ENCODE measurements at places on chromosomes 7 and 10.

DNA sequence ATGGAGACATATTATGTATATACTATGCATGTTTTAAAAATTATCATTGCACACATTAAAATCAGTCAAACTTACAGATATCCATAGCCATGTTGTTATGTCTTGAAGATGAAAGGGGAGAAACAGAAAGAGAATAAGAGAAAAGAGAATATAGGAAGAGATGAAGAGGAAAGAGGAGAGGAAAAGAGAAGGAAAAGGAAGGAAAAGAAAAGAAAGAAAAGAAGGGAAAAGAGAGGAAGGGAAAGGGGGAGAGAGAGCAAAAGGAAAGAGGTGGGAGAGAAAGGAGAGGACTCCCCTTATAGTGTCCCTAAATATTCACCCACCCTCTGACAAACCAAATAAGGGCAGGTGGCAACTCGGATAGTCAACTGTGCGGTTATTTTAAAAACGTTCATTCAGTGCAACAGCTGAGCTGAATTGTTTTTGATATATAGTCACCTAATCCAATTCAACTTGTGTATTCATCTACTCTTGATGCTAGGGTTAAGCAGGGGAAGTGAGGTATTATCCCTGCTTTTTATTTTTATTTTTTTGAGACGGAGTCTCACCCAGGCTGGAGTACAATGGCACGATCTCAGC, 14.6 kb downstream of the SVIL start:
- no peak for DNase-seq

DNA sequence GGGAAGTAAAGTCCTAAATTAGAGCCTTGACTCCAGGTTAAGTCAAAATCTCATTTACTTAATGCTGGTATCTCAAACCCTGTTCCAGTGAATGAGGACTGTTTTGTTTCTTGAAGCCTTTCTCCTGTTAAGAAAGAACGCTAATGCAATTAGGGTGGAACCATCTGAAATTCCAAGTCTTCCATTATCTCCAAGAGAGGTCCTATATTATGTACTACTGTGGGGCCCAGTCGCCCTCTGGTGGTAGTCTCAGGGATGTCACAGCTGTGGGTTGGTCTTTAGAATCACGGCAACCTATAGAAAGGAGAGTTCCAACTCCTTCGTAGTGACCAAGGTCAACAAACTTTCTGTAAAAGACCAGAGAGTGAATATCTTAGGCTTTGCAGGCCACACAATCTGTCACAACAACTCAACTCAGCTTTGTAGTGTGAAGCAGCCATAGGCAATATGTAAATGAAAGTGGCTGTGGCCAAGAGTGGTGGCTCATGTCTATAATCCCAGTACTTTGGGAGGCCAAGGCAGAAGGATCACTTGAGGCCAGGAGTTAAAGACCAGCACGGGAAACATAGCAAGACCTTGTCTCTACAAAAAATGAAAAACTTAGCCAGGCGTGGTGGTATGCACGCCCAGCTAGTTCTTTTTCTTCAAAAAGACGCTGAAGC, 9.3 kb downstream of the RPP38 start:
- peak; percentile 70 for DNase-seq

- DNase-seq: no peak
These were observed 21.3 kb upstream of the AKR1B1 start for GRCh38 chr7:134480202-134480601.

DNA sequence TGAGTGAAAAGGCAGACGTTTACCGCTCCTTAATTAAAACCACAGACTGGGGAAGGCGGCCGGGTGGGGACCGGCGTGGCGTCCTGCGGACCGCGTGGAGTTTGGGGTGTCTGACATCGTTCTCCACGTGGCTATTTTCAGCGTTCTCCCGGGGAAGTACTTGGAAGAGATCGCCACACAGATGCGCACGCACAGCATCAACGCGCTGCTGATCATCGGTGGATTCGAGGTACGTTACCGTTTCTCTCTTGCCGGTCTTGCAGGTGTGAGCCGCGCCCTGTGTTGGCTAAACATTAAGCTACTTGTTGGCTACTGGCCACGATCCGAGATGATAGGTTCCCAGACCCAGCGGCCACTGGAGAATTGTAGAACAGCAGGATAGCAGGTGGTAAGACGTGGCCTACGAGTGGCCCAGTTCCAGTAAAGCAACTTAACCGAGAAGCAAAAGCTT, 51.3 kb downstream of the PFKP start:
- DNase-seq: no peak

DNA sequence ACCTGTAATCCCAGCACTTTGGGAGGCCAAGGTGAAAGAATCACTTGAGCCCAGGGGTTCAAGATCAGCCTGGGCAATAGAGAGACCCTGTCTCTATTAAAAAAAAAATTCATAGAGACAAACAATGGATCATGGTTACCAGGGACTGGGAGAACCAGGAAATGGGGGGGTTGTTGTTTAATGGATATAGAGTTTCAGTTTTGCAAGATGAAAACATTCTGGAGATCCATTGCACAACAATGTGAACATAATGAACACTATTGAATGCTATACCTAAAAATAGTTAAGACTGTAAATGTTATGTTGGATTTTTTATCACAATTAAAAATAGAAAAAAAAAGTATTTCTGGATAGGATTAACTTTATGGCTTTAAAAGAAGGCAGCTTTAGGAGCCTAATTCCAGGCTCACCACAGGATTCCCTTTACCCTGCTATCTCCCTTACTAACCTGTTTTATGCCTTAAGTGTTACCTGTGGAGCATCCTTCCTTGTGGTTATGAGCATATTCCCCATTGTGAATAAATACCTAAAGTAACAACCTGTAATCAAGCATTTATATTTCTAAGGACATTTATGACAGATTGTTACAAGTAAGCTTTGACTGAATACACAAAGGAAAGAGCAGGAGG, 45.1 kb upstream of the SGCE start:
- DNase-seq: no peak

DNA sequence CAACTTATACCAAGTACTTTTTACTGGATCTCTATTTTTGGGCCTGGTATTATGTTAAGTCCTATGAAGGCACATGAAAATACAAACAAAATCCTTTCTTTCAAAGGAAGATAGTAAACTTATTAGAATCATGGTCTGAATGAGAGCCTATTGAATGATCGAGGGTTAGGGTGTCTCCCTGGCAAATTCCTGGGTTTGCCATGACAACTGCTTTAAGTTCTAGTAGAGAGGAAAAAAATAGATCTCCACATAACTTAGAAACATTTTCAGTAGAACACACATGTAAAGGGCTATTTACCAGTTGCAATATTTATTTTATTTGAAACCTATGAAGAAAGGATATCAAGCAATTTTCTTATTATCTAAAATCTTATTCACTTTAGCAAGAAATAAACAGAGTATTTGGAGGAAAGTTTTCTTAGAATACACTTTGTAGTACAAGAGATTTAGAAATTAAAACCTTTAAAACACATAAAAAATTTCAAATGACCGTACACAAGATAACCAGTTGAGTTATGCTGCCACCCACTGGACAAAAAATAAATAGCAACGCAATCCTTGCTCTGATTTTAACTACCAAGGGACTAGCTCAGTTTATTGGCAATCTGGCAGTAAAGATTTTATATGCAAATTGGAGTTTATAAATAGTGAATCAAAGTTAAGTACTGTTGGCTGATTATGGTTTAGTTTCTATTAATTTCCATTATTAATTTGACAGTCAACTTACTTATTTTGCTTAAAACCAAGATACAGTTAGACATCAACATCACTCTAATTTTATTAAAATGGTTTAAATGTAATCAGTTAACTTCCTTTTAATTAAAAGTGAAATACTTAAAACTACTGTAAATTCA, 33.9 kb downstream of the CACUL1 start:
- DNase-seq: peak; percentile 48

DNA sequence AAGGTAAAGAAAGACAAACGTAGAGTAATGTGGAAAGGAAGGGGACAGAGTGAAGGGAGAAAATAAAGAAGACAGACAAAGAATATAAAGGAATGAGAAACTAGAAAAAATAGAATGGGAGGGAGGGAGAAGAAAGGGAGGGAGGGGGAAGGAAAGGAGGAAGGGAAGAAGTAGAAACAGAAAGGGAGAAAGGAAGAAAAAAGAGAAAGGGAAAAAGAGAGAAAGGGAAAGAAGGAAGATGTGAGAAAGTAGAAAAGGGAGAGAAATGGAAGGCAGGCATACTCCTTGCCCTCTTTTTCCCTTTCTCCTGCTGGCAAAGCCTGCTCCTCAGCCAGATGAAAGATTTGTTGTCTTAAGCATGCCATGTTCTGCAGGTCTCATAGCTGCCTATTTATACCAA, 1137.8 kb upstream of the C7orf33 start:
- DNase-seq: no peak

- no peak for DNase-seq
These were observed 10.6 kb upstream of the SAMD8 start for GRCh38 chr10:75100764-75101291.

GRCh38 chr7:46003161-46003560, 82.1 kb upstream of the IGFBP3 start:
- no peak for DNase-seq

DNA sequence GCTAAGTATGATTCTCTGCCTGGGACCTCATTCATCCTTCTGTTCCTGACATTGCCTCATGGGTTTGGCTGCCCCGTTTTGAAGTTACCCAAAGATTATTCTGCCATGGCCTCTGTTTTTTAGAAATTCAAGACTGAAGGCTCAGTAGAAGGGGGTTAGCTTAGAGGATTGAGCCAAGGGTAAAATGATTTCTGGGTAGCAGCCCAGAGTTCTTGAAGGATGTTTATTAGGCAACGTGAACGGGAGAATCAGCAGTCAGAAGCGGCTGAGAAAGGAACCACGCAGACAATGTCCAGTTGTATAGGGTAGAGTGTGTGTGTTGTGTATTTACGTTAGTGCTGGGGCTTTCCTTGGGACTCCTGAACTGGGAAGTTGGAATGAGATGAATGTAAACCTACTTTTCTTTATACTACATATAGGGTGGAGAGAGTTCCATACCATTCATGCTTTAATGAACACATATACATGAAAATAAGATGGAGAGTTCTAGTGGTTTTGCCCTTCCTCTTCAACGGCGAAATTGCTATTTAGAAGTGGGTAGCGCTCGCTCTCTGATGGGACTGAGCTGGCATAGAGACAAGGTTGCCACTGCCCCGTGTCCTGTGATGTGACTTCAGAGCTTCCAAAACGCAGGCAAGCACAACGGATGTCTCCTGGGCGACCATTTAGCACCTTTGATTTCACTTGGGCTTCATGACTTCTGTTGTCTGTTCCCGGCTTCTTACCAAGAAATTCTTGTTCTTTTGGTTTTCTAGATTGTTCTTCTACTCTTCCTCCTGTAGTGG, 35.0 kb upstream of the IL15RA start:
- no peak for DNase-seq

GRCh38 chr10:101986624-101986971, 69.4 kb downstream of the ARMH3 start:
- DNase-seq: no peak

GRCh38 chr10:11691319-11691755, 50.8 kb upstream of the ECHDC3 start:
- DNase-seq: no peak

- no peak for DNase-seq
These were observed 106.8 kb upstream of the PDCD4 start for GRCh38 chr10:110764793-110765512.

DNA sequence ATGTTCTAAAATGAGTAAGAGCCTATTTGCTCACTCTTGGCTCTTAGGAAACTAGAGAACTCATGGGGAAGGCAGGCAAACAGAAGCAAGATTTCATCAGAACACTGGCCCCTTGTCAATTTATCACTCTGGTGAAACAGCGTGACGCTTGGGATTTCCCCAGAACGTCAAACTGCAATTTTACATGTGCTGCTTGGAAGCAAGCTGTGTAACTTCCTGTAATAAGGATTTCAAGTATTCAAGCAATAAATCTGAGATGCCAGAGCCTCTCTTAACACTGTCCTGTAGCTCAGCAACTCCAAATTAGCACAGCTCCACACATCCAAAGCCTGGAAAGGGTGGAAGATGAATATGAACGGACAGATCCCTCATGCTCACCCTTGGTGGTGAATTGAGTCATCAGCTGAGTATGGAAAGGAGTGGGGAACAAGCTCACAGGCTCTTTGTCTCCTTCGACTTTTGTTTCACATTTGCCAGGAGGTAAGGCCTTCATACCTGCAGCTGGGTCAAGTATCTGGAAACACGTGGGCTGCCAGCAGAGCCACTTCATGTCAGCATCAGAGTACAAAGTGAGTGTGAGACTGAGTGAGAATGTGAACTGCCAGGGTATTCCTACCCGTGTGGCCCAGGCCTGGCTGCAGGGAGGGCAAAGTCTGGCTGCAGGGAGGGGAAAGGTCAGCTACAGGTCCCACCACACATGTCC, 140.4 kb upstream of the NAMPT start:
- DNase-seq: peak; percentile 83

DNA sequence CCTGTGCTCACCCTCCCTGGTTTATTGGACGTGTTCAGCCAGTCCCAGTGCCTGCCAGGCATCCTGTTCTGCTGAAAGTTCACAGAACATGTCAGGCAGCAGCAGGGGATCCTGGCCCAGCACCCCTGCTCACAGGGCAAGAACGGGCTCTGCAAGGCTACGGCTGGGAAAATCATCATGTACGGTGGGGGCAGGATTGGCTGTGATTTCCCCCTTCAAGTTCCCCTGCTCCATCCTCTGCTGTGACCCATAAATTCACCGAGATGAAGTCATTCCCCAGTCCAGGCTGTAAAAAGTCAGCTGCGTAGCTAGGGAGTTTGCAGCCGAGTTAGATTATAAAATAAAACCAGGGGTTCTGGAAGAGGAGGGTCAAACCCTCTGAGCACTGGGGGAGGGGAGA, 484.1 kb upstream of the ZMIZ1 start:
- peak; percentile 54 for DNase-seq

GRCh38 chr10:113485736-113486135, 67.1 kb upstream of the HABP2 start:
- DNase-seq: no peak

- DNase-seq: peak; percentile 71
These were observed 3.6 kb downstream of the HOXA1 start for GRCh38 chr7:27091941-27092818.

DNA sequence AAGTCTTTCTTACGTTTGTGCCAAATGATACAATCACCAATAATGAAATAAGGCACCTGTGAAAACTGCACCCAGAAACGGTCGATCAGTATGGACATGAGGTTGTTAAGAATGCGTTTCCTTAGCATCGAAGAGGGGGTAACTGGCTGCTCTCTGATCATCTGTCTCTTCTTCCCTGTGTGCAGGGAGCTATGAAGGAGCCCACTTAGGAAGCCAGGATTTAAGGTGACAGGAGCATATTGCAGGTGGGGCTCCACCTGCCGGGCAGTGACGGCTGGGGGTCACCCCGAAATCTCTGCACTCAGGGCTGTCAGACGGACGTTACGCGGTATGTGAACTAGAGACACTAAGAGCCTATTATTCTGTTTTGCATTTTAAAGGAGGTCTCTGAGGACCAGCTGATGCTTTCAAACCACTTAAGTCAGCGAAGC, 64.5 kb downstream of the CARD11 start:
- DNase-seq: no peak

All from renal pelvis (tissue), 12 donors.